ENCODE measurements at places on chromosomes 3 and 15.

- DNase-seq: peak; percentile 19
Observed at GRCh38 chr3:27387625-27388024, 18.4 kb upstream of the NEK10 start.

DNA sequence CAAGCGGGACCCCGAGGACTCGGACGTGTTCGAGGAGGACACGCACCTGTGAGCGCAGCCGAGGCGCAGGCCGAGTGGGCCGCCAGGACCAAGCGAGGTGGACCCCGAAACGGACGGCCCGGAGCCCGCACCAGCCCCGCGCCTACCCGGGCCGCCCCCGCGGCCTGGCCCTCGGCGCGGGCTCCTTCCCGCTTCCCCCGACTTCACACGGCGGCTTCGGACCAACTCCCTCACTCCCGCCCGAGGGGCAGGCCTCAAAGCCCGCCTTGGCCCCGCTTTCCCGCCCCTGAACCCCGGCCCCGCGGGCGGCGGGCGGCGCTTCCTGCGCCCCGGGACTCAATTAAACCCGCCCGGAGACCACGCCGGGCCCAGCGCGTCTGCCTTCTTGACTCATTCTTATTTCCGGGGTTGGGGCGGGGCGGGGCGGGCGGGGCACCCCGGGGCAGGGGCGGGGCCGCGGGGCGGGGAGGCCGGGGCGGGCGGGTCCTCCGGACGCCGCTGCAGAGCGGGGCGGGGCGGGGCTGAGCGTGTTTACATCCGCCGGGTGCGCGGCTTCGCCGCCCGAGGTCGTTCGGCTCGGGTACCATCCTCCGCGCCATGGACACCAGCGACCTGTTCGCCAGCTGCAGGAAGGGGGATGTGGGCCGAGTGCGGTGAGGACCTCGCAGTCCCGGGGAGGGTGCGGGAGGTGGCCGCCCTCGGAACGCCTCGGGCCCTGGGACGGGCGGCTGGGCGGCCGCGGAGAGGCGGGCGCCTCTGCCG lies at the start of gene ABTB1:
Gene ABTB1, plus strand, starts transcription at position 524 of the 762 bp plus-strand sequence. Its CDS starts 74 bp downstream, at position 598.
- DNase-seq: peak; percentile 76

DNA sequence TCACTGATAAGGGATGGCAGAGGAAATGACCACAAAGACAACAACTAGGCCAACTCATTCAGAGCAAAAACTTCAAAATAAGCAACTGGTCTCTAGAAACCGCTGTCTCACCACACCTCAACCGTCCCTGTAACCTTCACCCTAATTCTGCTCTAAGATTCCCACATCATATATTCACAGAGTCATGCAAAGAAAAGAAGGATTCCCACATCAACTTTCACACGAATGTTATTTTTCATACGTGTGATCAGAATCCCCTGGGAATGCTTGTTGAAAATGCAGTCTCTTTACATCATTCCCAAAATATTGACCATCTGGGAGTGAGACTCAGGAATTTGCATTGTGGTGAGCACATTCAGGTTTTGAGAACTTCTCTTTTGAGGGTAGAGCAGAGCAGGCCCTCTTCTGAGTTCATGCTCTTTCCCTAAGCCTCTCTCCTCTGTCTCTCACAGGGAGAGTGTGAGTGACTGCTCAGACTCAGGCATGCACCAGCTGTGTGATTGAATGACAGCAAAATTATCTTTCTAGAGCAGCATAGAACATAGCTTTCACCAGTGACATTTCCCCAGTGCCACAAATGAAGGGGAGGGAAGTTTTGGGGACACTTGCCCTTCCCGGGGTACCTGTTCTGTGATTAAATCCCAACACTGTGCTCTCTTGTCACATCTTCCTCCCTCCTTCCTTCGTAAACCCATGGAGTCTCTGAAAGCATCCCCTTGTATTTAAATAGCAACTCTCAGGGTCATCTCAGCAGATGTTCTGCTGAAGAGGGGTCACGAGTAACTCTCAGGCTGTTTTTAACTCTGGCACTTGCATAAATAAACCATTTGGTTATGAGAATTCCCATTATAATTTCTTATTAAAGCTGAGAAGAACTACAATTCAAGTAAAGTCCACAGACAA lies 170.9 kb downstream of the PLCL2 start:
- no peak for DNase-seq

GRCh38 chr3:139588450-139588849 lies 48.9 kb upstream of the RBP1 start:
- DNase-seq: peak; percentile 63

- no peak for DNase-seq
Observed at GRCh38 chr15:82039871-82040270, 5.9 kb downstream of the MEX3B start.

GRCh38 chr15:55222588-55222987 lies 25.8 kb upstream of the RSL24D1 start:
- no peak for DNase-seq

DNA sequence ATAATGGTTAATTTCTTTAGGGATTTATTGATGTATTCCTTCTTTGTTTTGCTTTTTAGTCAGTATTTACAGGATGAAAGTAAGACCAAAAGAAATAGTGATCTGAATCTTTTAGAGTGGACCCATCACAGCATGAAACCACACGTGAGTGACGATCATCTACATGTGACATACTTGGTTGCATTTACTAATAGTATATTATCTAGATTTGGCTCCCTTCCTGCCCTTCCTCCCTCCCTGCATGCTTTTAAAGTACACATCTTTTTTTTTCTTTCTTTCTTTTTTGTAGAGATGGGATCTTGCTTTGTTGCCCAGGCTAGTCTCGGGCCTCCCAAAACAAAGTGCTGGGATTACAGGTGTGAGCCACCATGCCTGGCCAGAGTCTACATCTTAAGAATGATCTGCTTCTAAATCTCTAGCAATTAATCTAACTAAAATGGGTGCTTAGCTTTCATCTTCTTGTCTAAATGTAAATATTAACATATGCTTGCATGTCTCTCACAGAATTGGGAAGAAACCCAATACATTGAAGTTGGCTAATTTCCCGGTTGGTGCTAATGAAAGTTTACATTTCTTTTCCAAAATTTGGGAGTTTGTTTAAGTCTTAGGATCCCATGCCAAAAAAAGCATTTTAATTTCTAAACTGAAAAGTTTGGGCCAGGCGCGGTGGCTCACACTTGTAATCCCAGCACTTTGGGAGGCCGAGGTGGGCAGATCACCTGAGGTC lies 38.0 kb downstream of the SENP2 start:
- DNase-seq: no peak

GRCh38 chr15:82540055-82540983 lies at the start of gene RPS17:
RPS17 (minus strand) TSS chr15:82540457; CDS start chr15:82540428, 29 bp downstream.
- peak; percentile 98 for DNase-seq

GRCh38 chr15:24718289-24719082 lies 42.9 kb downstream of the NPAP1 start:
- DNase-seq: peak; percentile 4

GRCh38 chr3:20066850-20067617 lies 26.8 kb downstream of the KAT2B start:
- DNase-seq: no peak

Data from ELF-1 (cell line).